Daoy (cell line): ENCODE measurements at places on chromosomes 4 and X. TPM values are rescaled to one million over a fixed set of nuclear protein-coding genes. Genes with fewer than 3 reads are reported as not detected.

DNA sequence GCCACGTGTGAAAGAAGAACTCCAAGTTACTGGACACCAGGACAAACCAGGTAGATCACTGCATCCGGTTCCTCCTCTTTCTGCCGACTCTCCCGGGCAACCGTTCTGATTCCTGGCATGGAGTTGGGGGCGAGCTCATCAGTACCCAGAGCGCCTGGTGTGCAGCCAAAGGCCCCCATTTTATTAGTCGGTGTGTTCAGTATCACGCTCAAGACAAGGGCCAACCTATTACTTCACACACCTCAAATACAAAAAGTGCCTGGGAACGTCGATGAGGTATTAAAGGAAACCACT, 2.8 kb upstream of the CTBP1 start:
- DNase-seq: no peak

GRCh38 chr4:96205143-96205936, 365.4 kb downstream of the PDHA2 start:
- DNase-seq: no peak

GRCh38 chrX:50579955-50580354, 109.3 kb upstream of the DGKK start:
- DNase-seq: peak; percentile 39

DNA sequence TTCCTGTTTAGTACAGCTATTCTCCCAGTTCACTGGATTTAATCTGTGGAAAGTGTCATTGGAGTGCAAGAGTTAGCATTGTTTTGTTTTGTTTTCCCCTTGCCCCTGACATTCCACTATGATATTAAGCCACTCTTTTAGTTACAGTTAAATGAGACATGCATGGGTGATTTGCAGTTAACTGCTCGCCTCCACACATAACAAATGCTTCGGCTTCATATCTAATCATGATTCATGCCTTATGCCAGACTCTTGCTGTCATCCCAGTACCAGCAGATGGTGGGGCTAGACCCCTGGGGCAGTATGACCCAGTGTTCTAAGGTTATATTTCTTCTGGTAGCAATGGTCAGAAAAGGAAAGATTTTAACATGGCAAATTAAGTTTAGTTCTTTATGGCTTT, 80.1 kb downstream of the RAP1GDS1 start:
- DNase-seq: peak; percentile 13

- no peak for DNase-seq
Measured at GRCh38 chrX:116318672-116319071, 117.7 kb upstream of the SLC6A14 start.

DNA sequence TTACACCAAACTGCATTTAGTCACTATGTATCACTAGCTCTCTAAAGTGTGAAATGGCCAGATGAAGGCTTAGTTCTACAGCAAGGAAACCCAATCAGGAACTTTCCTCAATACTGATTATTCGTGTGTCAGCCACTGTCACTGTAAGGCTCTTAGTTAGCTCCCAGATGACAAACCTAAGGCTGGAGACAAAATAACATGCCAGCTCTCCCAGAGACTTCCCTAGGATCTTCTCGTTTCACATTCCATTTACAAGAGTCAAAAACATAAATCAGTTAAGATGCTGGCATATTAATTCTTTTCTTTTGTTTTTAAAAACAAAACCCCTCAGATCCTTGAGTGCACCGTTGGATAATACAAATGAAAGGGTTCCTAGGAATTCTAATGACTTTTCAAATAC, 88.2 kb upstream of the TFDP3 start:
- DNase-seq: no peak

DNA sequence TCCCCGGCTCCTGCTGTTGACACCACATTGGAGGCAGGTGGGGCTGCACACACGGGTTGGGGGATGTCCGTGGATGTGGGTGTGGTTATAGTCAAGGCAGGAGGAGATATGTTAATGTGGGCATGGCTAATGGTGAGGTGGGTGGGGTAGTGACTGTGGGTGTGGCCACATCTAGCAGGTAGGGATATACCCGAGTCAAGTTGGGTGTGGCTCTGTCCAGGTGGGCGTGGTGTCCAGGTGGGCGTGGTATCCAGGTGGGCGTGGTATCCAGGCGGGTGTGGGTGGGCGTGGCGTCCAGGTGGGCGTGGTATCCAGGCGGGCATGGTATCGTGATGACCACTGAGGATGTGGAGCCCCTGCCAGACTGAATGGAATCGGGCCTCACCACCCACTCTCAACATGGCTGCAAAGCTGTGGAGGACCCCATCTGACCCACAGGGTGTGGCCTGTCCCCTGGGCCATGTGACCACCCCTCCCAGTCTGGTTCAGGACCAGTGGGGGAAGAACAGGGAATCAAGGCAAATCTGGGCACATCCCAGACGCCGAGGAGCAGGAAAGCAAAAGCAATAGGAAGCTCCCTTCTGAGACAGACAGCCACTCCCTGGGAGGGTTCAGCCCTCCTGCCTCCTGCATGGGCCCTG, 21.0 kb downstream of the MAN2B2 start:
- peak; percentile 25 for DNase-seq

Gene SPANXA2
- 25.7 and 64.6 TPM in 2 replicates for total RNA-seq

DNA sequence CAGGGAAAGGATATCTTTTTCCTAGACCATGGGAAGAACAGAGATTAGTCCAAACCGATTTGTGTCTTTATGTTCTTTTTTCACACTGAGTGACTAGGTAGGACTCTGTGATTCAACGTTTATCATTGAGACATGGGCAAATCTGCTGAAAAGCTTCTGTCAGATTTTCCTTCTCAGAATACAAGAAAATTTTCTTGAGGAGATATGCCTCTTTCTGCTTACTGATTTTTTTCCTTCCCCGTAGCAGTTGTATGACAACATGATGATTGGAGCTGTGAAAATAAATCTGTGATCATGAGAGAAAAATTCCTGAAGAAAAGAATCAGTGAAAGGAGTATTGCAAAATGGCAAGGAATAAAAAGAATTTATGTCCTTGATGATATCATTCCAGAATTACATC, 130.6 kb upstream of the FAT4 start:
- no peak for DNase-seq

DNA sequence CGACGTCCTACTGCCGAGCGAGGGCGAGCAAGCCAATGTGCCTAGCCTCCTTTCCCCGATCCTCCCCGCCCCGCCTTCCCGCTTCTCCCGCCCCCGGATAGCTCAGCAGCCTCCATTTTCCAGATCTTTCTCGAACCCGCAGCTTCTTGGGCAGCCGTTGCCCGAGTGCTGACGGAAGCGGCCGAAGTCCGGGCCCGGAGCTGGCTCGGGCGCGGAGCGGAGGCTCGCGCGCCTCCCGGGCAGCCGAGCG, 172 bp upstream of the HSPA4L start:
- peak; percentile 84 for DNase-seq

- DNase-seq: no peak
Measured at GRCh38 chr4:42473071-42473684, 75.9 kb downstream of the SHISA3 start.

GRCh38 chr4:95835672-95836071, 4.2 kb upstream of the PDHA2 start:
- no peak for DNase-seq

- no peak for DNase-seq
Measured at GRCh38 chrX:27307546-27307945, 155.6 kb downstream of the PPP4R3C start.

GRCh38 chrX:130245441-130245840, 23.3 kb downstream of the ZNF280C start:
- no peak for DNase-seq

Gene VCX2
- total RNA-seq: not detected in 2 replicates

Gene IL9R
- not detected in 2 replicates for total RNA-seq

- no peak for DNase-seq
Measured at GRCh38 chrX:36950495-36951253, 57.5 kb upstream of the FAM47C start.

Gene KLHL4
- total RNA-seq: 2.5 and 2.7 TPM in 2 replicates

DNA sequence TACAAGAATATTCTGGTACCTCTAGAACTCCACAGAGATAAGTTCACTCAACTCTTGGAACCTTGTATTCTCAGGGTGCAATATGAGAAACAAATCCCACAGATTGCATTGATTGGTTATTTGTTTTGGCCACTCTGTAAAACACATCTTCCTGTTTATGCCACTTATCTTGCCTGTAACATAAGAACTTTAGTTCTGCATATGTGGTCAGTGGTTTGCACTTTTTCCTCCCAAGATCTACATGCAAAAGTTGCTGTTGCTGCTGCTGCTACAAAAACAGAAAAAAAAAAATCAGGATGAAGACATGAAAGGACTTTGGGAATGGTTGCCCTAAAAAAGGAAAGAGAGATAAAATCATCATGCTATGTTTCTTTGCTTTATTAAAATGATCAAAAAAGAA, 9.6 kb downstream of the ODAPH start:
- no peak for DNase-seq

GRCh38 chr4:114286262-114286810, 306.9 kb upstream of the ARSJ start:
- DNase-seq: no peak

GRCh38 chr4:123640271-123640670, 243.7 kb downstream of the SPRY1 start:
- no peak for DNase-seq

Gene SLC10A4
- total RNA-seq: 0.23 TPM in 1 of 2 replicates, not detected in the other

Gene ZDHHC15
- 0.06 TPM in 1 of 2 replicates, not detected in the other for total RNA-seq

DNA sequence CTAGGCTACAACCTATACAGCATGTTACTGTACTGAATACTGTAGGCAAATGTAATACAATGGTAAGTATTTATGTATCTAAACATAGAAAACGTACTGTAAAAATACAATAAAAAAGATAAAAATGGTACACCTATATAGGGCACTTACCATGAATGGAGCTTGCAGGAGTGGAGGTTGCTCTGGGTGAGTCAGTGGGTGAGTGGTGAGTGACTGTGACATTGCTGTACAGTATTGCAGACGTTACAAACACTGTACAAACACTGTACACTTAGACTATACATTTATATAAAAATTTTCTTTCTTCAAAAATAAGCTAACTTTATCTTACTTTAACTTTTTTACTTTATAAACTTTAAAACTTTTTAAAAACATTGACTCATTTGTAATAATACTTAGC, 190.3 kb upstream of the NR3C2 start:
- DNase-seq: no peak

DNA sequence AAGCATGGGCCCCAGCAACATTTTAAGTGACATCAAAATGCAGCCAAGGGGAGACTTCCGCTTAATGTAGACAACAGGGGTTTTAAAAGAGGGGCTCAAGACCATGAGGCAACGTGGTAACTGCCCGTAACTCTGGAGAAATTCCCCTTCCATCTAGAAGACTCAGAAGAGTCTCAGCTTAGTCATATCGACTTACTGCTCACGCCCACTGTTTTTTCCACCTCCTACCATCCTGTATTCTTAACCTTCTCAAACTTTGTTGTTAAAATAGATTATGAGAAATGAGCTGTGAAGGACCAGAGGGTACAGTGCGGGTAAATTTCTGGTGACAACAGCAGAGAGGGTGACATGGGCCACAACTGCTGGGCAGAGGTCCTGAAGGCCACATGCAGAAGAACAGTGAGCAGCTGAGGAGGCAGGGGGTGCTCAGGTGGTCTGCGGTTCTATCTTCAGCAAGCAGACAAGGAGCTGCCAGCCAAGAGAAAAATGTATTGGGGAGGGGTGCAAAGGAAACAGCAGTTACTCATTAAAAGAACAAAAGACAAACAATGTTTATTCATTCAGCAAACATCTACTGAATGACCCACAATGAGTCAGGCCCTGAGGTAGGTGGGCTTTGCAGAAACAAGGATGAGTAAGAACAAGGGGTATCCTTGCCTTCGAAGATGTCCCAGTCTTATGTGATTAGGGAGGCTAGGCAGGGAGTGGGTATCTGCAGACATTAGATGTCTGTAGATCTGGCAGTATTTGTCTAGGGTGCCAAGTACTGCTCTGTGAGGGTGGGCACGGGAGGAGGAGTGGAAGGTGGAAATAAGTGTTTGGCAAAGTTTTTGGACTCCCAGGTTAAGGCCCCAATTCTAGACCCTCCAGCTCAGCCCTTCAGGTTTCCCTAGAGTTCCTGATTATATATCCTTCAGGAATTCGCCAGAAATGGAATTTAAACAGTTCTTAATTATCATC, 175.3 kb downstream of the TSPAN5 start:
- peak; percentile 26 for DNase-seq

DNA sequence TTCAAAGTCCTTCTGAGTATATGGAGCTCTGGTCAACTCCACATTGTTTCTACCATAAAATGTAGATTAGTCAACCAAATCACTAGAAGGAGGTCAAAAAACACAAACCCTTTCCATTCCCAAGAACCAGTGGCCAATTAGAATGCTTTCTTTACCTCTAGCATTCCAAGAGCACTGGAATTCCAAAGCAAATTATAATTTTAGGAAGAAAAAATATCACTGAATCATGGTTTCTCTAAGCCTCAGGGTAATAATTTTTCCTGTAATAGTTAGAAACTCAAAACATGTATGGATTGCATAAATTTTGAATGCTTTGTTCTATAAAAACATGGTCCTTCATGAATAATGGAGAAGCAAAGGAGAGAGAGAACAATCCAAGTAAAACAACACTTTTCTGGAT, 39.5 kb downstream of the LEF1 start:
- no peak for DNase-seq

Gene MAOB
- 0.06 and 0.46 TPM in 2 replicates for total RNA-seq

Gene COL4A6
- total RNA-seq: 1.5 and 2.9 TPM in 2 replicates

DNA sequence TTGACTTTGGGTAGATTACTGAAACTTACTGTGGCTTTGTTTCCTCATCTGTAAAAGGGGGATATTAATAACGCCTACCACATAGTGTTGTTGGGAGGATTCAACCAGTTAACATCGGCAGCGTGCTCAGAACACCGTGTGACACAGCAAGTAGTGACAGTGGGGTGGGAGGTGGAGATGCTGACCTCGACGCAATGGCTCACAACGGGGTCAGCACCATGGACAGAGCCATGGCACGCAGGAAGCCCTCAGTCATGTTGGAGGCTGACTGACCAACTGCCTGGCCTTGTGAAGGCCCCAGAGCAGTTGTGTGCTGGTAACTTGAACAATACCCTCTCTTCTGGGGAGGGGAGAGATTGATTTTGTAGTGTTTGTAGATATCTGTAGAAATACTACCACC, 93.2 kb downstream of the WFS1 start:
- peak; percentile 57 for DNase-seq

GRCh38 chrX:149223854-149224253, 281.3 kb downstream of the IDS start:
- DNase-seq: no peak

GRCh38 chr4:111986095-111986494, 159.2 kb upstream of the FAM241A start:
- no peak for DNase-seq
